ENCODE measurements at places on chromosomes 6 and 20. TPM values are rescaled to one million over a fixed set of nuclear protein-coding genes. Genes with fewer than 3 reads are reported as not detected.

Gene SAMD5
- total RNA-seq, result 0.67 TPM

Gene FABP7
- not detected for total RNA-seq

Gene BPIFA1
- total RNA-seq, result not detected

Gene ERGIC3
- 92.3 TPM for total RNA-seq

Gene C20orf202
- total RNA-seq, result 0.25 TPM

Gene PSORS1C2
- not detected for total RNA-seq

Gene GATA5
- 18.1 TPM for total RNA-seq

Gene NOX3
- not detected for total RNA-seq

Gene MOG
- total RNA-seq, result 5.4 TPM

Gene MUCL3
- not detected for total RNA-seq

Gene JAG1
- total RNA-seq, result 17.0 TPM

Gene NRSN2
- 17.4 TPM for total RNA-seq

Gene SF3B5
- total RNA-seq, result 125 TPM

Gene TNFAIP3
- total RNA-seq, result 9.9 TPM

Gene C20orf204
- total RNA-seq, result 0.35 TPM

Gene DTNBP1
- 27.0 TPM for total RNA-seq

All from left ventricle myocardium superior (tissue), 1 donor.